ENCODE measurements at places on chromosomes 4 and X.

DNA sequence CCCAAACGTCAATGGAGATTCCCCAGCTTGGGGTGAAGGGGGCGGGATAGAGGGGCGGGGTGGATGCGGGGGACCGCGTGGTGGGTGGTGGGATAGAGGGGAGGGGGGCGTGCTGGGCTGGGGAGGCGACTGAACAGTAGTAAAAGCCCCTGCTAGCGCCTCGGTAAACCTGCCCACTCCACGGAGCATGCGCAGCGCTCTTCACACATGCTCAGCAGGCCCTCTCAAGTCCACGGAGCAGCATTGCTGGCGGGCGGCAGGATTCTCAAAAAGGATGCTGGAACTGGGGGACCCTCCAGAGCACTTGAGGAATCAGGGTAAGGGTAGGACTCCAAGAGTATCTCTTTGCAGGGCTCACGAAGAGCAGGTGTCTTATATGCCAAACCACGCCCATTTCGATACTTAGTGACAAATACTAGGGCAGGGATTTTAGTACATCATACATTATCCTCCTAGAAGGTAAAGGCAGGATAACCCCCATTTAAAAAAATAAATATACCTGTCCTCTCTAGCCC is 378 bp upstream of the RPS6KA6 start:
- DNase-seq: no peak

- DNase-seq: no peak
Observed at GRCh38 chr4:111502626-111503025, 642.6 kb upstream of the FAM241A start.

GRCh38 chr4:181127171-181127570 is 1116.0 kb upstream of the TENM3 start:
- DNase-seq: no peak

- no peak for DNase-seq
Observed at GRCh38 chr4:134740290-134740689, 538.7 kb upstream of the PABPC4L start.

GRCh38 chrX:37677765-37678164 is 7.8 kb upstream of the XK start:
- no peak for DNase-seq

DNA sequence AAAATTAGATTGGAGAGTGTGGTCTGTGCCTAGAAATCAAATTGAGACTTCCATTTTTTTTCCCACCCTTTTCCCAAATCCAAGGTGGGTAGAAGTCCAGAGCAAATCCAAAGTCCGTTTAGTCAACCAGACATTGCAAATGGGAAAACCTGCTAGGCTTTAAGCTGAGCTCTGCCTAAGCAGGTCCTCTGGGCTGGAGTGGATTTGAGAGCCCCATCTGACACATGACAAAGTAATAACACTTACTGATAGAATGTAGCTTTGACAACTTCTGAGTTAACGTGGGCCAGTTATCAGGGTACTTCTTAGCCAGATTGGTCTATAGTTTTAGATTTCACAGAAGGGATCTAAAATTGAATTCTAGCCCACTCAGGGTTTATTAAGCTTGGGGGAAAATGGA is 242.3 kb downstream of the GALNTL6 start:
- no peak for DNase-seq

DNA sequence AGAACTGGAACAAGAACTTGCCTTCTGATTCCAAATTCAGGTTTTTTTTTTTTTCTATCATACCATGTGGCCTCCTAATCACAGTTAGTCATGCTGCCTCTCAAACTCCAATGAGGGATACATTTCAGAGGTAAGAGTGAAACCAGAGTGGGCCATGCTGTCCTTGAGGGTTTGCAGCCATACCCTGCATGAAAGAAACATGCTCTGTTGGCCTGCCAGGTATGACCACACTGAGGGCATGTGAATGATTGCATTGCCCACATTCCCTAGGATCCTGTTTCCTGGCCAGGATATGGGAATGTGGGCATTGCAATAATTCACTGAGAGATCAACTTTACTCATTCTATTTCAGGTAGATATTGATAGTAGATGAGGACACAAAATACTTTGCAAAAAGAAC is 56.4 kb upstream of the DDIT4L start:
- DNase-seq: no peak

GRCh38 chrX:144601010-144601409 is 646.3 kb upstream of the SPANXN1 start:
- no peak for DNase-seq

- no peak for DNase-seq
Observed at GRCh38 chr4:87498446-87498900, 30.7 kb downstream of the SPARCL1 start.

- DNase-seq: no peak
Observed at GRCh38 chr4:156559346-156559745, 412.3 kb downstream of the PDGFC start.

DNA sequence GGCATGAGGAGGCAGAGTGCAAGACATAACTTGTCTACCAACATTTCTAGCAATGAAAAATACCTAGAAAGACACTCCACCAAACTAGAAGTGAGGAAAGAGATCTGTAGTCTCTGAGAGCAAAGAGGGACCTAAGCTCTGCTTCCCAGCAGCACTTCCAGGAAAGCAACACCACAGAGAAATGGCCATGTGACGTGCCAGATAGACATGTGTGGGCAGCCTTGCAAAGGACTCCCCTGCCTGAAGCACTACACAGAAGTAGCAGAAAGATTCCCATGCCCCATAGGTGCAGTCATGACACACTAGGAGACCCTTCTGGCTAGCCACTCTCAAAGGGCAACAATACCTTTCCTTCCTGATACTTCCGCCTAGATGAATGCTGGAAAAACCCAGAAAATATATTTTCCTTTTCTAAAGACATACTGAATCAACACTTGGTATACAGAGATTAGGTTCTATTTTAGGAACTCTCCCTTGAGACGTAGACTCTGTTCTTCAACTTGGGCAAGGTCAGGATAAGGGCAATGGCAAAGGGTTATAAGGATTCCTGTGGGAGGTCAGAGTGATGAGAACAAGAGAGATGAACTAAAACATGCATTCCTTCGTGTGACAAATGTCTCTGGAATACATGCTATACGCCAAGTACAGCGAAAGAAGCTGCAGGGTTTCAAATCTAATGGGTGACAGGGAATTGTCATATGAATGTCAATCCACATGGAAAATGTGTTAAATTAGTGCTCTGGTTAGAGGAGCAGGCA is 187.5 kb upstream of the ETNPPL start:
- no peak for DNase-seq

DNA sequence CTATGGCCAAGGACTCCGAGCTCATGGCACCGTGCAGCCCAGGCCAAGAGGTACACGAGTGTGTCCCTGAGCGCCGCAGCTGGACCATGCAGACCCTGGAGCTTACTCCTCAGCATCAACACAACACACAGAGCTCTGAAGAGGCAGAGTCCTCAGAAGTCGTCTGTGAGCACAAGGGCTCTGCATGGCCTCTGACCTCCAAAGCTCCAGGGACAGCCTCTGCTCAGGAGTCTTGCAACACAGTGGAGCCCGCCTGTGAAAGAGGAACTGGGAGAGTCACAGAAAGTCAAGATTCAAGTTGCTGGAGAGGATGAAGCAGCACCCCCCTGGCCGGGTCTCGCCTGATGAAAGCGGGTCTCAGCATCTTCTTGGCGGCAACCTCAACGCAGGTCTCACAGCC is 2.9 kb downstream of the LRPAP1 start:
- DNase-seq: no peak

GRCh38 chrX:17655211-17656034 is 81.9 kb upstream of the SCML1 start:
- DNase-seq: no peak

- no peak for DNase-seq
Observed at GRCh38 chr4:2630556-2631273, 94.3 kb downstream of the FAM193A start.

DNA sequence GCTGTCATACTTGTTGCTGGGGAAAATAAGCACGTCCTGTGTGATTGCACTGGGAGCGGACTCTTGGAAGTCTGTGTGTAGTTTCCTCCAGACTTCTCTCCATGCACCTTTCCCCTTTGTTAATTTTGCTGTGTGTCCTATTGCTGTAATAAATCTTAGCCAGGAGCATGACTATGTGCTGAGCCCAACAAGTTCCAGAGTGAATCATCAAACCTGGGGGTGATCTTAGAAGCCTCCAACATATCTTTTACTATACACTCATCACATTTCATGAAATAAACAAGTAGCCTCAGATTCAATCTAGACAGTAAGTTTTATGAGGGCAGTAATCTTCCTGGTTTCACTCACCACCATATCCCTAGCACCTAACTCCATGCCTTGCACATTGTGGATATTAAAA is 43.3 kb upstream of the FGF13 start:
- DNase-seq: no peak

DNA sequence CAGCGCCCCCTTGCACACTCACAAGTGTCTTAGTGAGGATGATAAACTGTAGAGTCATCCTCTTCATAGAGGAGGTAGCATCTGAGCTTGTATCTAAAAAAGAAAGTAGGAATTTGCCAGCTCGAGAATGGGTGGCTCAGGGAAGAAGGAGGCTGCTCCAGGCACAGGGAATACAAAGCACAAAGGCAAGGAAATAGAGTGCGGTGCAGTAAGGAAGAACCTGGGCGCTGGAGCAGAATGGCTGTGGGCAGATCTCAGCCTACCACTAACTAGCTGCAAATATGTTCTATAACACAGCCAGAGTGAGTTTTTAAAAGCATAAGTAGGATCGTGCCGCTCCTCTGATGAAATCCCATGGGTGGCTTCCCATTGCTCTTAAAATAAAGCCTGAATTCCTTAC is 61.6 kb upstream of the MAPK10 start:
- no peak for DNase-seq

- DNase-seq: no peak
Observed at GRCh38 chr4:69518102-69518501, 22.4 kb upstream of the UGT2B4 start.

GRCh38 chrX:68666580-68666979 is 19.1 kb downstream of the STARD8 start:
- DNase-seq: no peak

GRCh38 chr4:16125571-16126445 is 42.0 kb upstream of the PROM1 start:
- no peak for DNase-seq

DNA sequence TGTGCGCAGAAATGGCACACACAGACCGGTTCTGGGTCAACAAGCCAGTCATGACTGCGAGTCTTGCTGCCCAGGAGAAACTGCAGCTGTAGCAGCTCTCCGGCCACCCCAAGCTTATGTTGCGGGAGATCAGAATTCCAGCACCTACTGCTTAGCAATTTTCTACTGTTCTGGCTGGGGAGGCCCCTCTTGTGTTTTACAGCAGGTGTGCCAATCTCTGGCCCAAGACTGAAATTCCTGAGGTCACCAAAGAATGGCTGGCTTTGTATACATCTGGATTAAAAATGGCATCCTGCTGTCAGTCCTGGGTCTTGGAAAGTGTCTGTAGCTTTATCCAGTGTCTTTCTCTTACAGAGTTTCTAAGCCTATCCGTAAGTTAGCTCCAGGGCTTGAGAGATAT is 68.9 kb upstream of the TRAM1L1 start:
- DNase-seq: no peak

DNA sequence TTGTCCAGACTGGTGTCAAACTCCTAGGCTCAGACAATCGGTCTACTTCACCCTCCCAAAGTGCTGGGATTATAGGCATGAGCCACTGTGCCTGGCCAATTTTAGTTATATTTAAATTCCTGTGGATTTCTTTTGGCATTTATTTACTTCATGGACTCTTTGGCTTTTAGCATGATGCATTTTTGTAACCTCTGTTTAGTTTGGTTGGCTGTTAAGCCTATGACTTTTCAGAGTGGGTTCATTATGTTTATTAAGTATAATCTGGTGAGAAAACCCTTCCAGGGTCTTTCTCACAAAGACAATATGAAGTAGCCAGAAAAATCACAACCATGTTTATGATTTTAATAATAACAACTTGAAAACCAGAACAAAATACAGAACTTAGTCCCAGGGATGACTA is 49.4 kb downstream of the USP38 start:
- no peak for DNase-seq

- no peak for DNase-seq
Observed at GRCh38 chr4:93066749-93067148, 761.8 kb upstream of the ATOH1 start.

GRCh38 chrX:135528254-135528653 is 7.8 kb downstream of the INTS6L start:
- DNase-seq: no peak

DNA sequence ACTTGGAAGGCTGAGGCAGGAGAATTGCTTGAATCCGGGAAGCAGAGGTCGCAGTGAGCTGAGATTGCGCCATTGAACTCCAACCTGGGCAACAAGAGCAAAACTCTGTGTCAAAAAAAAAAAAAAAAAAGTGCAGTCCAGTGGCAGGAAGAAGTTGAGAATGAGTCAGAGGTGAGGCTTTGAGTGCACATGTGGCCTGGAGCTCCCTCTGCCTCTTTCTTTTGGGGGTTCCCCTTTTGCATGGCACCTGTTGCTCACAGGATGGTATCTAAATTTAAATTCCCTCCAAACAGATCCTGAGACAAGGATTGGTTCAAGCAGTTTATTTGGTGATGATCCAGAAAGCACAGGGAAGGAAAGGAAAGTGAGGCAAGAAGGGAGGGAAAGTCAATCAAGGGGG is 151.4 kb upstream of the STX18 start:
- DNase-seq: no peak

GRCh38 chr4:159390648-159391047 is 287.8 kb downstream of the RAPGEF2 start:
- DNase-seq: no peak

GRCh38 chrX:2474963-2475726 is 25.6 kb downstream of the DHRSX start:
- no peak for DNase-seq

GRCh38 chrX:111181951-111182350 is 86.0 kb downstream of the PAK3 start:
- DNase-seq: no peak

- no peak for DNase-seq
Observed at GRCh38 chr4:17493619-17494018, 18.3 kb downstream of the QDPR start.

DNA sequence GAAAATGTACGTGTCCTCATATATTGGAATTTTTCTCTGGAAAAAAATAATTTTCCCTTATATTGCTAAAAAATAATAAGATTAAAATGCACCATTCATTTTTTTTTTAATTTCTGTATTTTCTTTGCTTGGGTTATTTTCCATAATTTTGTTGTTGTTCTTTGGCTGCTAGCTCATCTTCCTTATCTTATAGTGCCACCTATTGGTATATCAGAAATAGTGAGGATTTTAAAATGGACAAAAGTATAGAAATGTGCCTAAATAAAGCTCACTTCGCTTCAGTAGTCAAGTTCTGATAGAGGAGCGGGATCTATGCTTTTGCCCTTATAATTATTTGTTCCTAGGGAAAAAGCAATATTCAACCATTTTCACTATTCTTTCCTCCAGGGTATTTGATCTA is 134.8 kb downstream of the NAP1L3 start:
- no peak for DNase-seq
